ENCODE measurements at places on chromosomes 12 and 14.

DNA sequence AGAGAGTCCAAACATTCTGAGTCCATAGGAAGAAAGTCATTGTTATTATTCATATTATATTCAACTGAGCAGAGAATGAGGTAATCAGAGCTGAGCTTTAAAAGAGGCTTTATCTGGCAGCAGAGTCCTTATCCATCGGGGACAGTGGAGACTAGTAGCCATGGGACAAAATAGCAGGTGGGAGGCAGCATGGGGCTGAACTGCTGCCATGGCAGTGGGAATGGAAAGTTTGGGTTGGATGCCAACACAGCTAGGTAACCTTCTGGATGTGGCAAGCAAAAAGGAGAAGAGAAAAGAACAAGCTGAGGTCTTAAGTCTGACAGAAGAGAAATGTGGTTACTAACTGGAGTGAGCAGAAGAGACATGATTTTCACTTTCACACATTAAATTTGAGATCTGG, 71.0 kb upstream of the CDKN3 start:
- DNase-seq: no peak

GRCh38 chr12:92138626-92139025, 7.0 kb downstream of the BTG1 start:
- no peak for DNase-seq

DNA sequence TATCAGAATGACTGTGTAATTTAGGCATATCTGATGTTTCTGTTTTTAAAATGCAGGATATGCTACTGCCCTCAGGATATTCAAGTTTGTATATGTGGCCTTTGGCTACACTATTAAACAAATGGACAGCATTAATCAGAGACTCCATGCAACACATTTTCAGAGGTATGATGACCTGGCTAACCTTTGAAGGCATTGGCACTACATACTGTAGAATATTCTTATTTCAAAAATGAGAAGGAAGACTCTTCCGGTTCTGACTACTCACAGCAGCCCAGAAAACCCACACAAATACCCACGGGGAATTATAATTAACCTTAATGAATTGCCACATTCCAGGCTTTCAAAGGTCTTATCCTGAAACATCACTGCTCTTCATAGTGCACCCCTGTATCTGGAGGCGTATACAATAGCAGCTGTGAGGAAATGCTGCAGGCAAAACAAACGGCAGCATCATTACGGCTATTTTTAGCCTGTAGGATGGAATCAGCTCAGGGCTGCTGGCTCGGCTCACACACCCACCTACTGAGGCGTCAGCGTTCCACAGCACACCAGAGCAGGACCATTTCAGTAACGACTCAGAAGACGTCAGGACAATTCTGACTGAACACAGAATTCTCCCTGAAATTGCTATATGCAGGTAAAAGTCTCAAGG, 648.5 kb downstream of the RPS29 start:
- DNase-seq: peak; percentile 80

- DNase-seq: no peak
Measured at GRCh38 chr12:86134561-86134960, 121.6 kb downstream of the MGAT4C start.

- no peak for DNase-seq
Measured at GRCh38 chr12:21350975-21351374, 16.3 kb upstream of the SLCO1A2 start.

GRCh38 chr14:101025131-101025530, 121.6 kb upstream of the RTL1 start:
- no peak for DNase-seq

DNA sequence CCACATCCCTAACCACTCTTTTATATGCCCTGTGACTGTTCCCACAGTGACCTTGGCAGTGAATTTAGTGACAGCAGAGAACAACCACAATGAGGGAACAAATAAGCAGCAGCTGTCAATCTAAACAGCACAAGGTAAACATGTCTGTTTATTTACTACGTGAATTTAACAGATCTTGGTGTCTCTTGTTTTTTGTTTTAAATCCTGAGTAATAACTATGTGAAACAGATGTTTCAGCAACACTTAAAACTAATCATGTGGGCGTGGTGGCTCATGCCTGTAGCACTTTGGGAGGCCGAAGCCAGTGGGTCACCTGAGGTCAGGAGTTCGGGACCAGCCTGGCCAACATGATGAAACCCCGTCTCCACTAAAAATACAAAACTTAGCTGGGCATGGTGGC, 17.0 kb upstream of the CFAP54 start:
- DNase-seq: no peak

GRCh38 chr14:73014105-73014504, 12.8 kb downstream of the ZFYVE1 start:
- DNase-seq: no peak

DNA sequence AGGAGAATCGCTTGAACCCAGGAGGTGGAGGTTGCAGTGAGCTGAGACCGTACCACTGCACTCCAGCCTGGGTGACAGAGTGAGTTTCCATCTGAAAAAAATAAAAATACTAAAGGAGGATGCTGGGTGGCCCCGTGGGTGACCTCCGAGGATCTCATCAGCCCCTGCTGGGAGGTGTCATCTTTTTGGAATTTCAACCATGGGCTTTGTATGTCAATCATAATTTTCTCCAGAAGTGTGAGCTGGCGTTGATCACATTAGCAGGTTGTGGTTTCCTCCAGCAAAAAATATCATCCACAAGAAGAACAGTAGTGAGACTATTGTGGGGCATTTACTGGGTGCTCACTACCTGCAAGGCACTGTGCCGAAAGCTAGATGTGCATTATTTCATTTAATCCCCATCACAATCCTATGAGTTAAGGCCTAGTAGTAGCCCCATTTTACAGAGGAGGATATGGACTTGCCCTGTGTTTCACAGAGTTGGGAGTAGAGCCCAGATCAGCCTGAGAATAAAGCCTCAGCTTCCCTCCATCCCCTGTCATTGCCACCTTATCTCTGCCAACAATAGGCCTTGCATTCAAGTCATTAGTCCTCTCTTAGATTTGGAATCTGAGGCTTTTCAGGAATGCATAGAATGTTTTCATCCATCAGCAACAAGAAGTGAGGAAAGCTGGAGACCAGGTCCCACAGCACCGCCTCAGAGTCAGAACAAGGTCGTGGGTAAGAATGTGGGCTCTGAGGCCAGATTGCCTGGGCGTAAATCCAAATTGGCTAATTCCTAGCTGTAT, 39.8 kb downstream of the SVOP start:
- DNase-seq: no peak

DNA sequence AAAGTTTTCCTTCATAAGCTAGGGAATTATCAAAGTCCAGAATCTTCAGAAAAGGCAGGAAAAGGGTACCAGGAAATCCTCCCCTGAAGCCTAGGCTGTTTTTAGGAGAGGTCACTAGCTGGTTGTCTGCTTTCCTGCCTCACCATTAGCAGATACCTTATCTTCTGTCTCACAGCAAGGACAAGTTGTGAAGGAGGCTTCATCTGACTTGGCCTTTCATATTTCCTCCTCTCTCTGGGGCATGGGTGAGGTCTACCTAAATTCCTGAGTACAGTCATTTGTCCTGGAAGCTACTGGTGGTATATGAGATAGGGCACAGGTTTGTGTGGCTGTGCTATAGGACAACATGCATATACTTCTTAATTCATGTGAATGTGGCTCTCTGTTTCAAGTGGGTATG, 2.3 kb downstream of the FOXJ2 start:
- DNase-seq: no peak
